ENCODE measurements at places on chromosomes 3 and 15.

GRCh38 chr15:60101416-60101815 is 97.3 kb downstream of the FOXB1 start:
- no peak for DNase-seq

- DNase-seq, result no peak
These were observed 40.9 kb upstream of the STRIT1 start for GRCh38 chr3:155334215-155334913.

DNA sequence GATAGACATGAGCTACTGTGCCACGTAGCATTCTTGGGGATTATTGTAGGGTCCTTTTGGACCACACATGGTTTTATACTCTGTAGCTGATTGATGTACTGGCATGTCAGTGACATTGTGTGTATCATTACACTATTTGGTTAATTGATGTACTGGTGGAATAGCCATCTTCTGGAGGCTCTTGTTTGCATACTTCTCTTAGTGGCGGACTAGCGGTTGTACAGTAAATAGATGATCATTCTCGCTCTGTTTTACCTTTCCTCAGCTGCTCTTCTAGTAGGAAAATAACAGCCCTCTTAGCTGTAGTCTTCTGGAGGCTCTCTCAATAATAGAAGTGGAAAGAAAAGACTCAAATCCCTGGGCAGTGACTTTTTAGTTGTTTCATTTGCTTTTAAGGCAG is 24.8 kb downstream of the IGF1R start:
- DNase-seq, result no peak

DNA sequence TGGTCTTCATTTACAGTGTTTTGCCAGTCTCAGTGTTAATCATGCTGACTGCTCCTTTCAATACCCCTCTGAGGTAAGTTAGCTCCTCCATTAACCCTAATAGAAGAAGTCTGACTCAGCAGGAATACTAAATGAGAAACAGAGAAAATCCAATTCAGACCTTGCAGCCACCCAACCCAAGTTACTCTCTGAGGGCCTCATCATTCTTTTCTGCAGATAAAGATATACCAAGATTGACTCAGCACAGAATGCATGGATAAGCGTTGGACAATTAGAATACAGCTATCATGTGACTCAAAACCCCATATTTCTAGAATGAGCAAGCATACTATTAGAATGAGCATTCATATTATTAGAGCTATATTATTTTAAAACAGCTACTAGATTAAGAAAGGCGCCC is 389.1 kb upstream of the SGO1 start:
- no peak for DNase-seq

GRCh38 chr15:44636976-44637375 is 26.5 kb downstream of the SPG11 start:
- no peak for DNase-seq

GRCh38 chr15:62848632-62849050 is 193.9 kb upstream of the TPM1 start:
- no peak for DNase-seq

- DNase-seq, result no peak
These were observed 60.7 kb upstream of the HEG1 start for GRCh38 chr3:125116311-125117080.

GRCh38 chr15:78906316-78906620 is 33.6 kb downstream of the MORF4L1 start:
- DNase-seq, result no peak

GRCh38 chr15:26660241-26660640 is 112.6 kb downstream of the GABRB3 start:
- DNase-seq, result no peak

GRCh38 chr3:105999856-106000255 is 131.0 kb upstream of the CBLB start:
- DNase-seq, result no peak

- DNase-seq, result no peak
These were observed 210.0 kb downstream of the MAGI1 start for GRCh38 chr3:65828706-65829105.

- no peak for DNase-seq
These were observed 2.7 kb downstream of the PAK6 start for GRCh38 chr15:40241269-40242212.

GRCh38 chr3:177567833-177568232 is 370.6 kb upstream of the TBL1XR1 start:
- no peak for DNase-seq

GRCh38 chr3:136989781-136990524 is 32.2 kb downstream of the IL20RB start:
- DNase-seq, result no peak

Measured in posterior vena cava (tissue), 2 donors.